ENCODE measurements at places on chromosomes 1 and 21. TPM values are rescaled to one million over a fixed set of nuclear protein-coding genes. Genes with fewer than 3 reads are reported as not detected.

The CD53 gene
- 1.6 TPM for total RNA-seq

The CFAP74 gene
- 0.39 TPM for total RNA-seq

GRCh38 chr1:68144856-68145255, 87.5 kb downstream of the WLS start:
- DNase-seq, result no peak

DNA sequence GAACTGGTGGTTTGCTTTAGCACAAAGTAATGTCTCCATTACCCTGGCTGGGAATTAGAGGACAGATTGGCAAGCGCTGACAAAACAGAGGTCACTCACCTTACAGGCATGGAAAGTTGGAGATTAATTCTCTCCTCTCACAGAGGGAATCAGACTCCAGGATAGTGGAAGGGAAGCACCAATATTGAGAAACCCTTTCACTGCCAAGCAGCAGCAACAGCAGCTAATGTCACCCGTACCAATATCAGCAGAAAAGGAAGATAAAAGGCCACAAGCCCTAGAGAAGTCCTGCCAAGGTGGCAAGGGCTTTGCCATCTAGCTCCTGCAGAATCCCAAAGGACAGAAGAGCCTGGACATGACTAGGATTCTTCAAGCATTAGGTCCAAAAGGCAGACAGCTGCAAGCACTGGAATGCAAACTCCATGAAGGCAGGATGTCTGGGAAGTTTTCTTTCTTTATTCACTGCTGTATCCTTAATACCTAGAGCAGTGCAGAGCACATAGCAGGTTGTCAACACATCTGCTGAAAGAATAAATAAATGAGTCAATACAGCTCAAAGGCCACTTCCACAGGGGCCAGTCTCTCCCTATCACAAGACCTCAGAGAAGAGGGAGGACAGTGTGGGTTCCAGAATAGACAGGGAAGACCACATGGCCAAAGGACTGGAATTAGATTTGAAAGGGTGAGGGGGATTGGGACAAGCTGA, 57.2 kb downstream of the ERI3 start:
- DNase-seq, result no peak

- DNase-seq, result no peak
Observed at GRCh38 chr1:98705591-98705990, 44.1 kb downstream of the SNX7 start.

GRCh38 chr1:6603915-6604558, 1.4 kb upstream of the KLHL21 start:
- DNase-seq, result peak; percentile 75

The OR2T2 gene
- not detected for total RNA-seq

DNA sequence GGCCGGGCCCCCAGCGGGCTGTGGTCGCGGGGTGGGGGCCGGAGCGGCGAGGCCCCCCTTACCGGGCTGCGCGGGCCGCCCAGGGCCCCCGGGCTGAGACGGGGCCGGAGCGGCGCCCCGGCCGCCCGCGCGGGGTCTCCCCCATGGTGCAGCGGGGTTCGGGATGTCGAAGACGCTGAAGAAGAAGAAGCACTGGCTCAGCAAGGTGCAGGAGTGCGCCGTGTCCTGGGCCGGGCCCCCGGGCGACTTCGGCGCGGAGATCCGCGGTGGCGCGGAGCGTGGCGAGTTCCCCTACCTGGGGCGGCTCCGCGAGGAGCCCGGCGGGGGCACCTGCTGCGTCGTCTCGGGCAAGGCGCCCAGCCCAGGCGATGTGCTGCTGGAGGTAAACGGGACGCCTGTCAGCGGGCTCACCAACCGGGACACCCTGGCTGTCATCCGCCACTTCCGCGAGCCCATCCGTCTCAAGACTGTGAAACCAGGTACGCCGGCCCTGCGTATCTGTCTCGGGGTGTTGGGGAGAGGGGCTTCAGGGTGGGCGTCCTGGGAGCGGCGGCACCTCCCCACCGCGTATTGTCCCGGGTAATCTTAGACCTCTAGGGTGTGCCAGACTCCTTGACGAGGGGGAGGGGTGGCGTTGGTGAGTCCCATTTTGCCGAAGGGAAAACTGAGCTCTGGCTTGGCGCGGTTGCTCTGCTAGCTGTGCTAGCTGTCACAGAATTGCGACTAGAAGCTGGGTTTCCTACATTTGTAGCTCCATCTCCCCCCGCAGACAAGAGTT, 745 bp downstream of the MAGI3 start:
- peak; percentile 39 for DNase-seq

DNA sequence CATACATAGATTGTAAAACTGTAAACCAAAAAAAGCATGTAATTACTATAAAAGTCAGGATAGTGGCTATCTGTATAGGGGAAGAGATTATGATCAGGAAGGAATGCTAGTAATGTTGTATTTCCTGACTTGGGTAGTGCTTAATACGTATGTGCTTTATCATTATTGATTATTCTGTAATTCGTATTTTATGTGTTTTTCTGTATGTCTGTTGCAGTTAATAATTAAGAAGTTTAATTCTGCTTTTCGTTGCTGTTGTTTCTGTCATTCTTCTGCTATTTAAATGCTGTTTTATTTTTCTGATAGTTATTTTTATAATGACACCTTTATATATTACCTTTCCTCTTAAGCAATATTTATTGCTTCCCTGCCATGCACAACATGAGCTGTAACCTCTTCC, 29.3 kb upstream of the TRIM33 start:
- no peak for DNase-seq

DNA sequence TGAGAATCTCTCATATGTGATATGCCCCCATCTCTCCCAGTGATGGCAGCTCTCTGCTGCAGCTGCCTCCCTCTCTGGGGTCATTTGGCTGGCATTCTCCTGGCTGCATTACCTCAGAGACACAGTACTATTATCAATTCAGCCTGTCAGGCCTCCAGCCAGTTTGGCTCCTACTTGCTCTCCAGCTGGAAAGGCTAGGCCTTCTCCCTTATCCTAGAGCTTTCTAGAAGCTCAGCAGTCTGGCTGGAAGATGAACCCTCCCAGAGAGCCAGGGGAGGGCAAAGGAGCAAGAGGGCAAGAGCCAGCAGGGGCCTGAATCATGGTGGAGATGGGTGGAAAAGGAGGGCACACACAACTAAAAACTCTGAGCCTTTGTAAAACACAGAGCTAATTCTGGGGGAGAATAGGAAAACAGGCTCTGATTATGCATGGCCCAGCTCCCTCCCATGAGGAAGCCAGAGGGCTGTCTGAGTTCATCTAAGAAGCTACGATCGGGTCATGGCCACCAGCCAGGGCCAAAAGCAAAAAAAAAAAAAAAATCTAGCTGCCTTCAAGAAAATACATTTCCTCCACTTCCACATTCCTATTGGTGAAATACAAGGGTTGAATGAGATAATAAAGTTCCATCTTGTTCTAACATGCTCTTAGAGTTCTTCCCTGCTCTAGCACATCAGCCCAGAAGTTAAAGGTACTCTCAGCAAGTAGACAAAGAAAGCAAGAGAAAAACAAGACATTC, 8.8 kb downstream of the LAMB3 start:
- no peak for DNase-seq

The IGSF9 gene
- total RNA-seq, result 19.4 TPM

DNA sequence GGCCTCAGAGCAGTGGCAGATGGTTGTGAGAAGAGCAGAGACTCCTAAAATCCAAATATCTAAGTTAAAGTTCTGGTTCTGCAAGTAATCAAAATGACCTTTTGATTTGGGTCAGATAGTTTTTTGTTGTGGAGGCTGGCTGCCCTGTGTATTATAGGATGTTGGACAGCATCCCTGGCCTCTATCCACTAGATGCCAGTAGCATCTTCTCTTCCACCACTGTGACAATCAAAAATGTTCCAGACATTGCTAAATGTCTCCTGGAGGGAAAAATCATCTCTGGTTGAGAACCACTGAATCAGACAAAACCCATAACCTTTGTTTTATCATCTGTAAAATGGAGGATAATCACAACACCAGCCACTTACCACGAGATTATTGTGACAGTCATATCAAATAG, 5.9 kb upstream of the DPT start:
- DNase-seq, result no peak

DNA sequence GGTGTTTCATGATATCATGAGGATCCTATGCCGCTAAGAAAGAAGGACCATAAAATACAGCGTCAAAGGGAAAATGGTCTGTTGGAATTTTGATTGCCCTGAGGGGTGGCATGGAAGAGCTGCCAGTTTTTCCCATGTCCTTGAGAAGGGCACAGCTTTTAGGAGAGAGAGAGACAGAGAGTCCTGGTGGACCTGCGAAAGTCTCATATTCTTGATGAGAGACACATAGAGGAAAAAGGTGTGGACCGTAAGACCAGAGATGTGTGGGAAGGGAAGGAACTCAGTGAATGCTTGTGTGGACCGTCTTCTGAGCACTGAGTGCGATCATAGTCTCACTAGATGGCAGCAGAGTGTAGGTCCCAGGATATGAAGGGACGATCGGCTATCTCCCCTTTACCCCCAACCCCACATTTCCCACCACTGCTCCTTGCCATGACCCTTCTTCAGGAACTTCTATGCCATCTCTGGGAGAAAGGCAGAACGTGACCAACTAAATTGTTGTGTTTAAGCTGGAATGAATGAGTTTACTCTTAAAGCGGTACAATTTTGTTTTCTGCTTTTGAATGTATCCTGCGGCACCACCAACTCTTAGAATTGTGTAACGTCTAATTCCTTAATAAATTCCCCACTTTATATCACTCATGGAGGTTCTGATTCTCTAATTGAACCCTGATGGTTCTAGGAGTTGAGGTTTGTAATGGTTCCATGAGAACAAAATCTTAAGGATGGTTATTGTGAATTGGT, 117.7 kb downstream of the CTH start:
- DNase-seq, result peak; percentile 53

- no peak for DNase-seq
Observed at GRCh38 chr1:65470766-65471165, 50.3 kb downstream of the LEPR start.

The OLFML2B gene
- total RNA-seq, result 6.5 TPM

GRCh38 chr1:5552787-5553484, 439.3 kb downstream of the NPHP4 start:
- no peak for DNase-seq

The ZNF593OS gene
- not detected for total RNA-seq

DNA sequence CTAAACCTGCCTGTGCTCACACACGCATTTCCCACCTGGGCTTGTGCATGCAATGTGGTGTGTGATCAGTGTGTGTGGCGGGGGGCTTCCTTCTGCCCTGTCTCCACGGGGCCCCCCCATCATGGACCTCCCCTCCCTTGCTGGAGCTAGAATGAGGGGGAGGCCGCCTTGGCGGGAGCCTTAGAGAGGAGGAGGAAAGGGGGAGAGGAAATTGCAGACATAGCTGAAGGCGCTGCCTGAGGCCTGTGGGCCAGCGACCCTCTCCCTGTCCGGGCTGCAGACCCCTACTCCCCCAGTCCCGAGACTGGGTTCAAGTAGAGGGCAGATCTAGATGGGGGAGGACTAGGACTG, 883 bp upstream of the EVA1B start:
- no peak for DNase-seq

- DNase-seq, result peak; percentile 50
Observed at GRCh38 chr1:53614231-53615021, 124.5 kb downstream of the GLIS1 start.

DNA sequence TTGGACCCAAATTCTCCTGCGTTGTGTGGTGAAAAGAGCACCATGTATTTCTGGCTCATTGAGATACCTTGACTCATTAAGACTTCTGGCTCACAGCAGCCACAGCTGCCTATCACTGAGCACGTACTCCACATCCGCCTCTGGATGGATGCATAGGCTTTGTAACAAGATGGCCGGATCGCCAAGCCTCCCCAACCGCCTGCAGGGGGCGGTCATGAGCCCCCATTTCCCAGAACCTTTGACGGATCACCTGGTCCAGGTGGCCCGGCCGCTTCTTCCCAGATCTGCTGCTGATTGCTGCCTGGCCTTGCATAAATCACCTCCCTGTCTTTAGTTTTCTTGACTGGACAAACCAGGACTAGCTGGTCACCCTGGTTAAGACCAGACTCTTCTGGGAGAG, 156.5 kb upstream of the KLHDC7A start:
- peak; percentile 75 for DNase-seq

DNA sequence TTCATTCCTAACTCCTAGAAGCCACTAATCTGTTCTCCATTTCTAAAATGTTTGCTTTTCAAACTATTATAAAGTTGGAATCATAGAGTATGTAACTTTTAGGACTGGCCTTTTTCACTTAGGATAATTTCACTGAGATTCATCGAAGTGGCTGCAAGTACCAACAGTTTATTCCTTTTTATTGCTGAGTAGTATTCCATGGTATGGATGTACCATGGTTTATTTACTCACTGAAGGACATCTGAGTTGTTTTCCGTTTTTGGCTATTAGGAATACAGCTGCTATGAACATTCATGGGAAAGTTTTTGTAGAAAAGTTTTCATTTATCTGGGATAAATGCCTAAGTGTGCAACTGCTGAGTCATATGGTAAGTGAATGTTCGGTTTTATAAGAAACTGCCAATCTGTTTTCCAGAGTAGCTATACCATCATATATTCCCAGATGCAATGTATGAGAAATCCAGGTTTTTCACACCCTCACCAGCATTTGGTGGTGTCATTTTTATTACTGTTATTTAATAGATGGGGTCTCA, 66.3 kb downstream of the SLC27A3 start:
- DNase-seq, result no peak

- no peak for DNase-seq
Observed at GRCh38 chr21:15706696-15707095, 23.1 kb upstream of the USP25 start.

DNA sequence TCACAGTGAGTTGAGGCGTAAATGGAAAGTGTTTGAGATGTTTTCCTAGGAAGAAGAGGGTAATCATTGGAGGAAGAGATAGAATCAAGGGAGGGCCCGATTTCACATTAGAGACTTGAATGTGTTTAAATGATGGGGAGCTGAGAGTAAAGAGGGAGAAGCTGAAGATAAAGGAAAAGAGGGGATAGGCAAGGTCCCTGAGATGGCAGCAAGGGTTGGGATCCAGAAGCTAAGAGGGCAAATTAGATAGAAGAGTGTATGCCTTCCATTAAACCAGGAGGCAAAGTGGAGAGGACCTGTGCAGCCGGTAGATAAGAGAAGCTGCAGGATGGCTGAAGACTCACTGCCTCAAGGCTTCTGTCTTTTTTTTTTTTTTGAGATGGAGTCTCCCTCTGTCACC, 21.6 kb upstream of the CSF1 start:
- no peak for DNase-seq

DNA sequence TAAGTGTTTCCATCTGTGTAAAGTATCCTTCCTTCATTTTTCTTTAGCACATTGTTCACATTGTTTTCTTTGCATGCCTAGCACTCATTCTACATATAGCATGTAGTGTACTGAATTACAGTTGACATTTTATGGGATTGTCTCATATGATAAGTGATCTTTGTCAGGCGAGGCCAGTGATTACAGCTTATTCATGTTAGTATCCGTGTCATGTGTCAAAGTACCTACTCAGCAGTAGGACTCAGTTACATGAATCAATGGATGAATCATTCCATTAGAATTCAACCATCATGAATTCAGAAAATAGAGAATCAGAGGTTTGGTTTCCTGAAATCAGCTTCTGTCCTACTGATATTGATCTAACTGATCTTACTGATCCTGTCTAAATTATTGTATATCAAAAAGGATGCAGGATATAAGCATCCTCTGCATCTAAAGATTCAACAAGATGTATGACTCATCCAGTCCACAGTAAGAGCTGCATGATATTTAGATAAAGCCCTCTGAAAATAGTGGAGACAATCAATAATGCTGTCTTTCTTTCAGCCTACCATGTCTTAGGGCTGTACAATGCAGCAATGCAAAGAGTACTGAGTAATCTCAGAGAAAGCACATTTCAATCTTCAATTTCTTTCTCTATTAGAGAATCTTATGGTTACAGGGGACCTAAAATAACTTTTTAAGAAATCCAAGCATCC, 20.7 kb upstream of the HRNR start:
- no peak for DNase-seq

- DNase-seq, result no peak
Observed at GRCh38 chr1:204487256-204487615, 7.4 kb downstream of the PIK3C2B start.

Data from WTC11 (cell line).